IPS DF 6.9 (cell line): ENCODE measurements at places on chromosomes 7 and 10.

DNA sequence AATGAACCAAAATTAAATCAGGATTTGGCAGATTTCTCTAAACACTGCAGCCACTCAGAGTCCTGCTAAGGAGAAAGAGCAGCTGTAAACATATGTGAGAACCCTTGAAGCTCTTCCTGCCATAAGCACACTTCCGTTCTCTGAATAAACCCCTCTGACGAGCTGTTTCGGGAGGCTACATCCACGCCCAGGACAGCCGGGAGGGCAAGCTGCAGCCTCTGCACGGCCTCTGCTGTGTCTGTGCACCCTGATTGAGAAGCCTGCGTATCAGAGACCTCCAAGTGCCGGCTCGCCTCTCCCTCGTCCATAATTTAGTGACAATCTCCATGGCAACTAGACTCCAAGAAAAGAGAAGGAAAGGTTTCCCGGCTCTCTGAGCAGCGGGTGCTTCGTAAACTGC lies 114.4 kb downstream of the PTPRN2 start:
- no peak for DNase-seq

DNA sequence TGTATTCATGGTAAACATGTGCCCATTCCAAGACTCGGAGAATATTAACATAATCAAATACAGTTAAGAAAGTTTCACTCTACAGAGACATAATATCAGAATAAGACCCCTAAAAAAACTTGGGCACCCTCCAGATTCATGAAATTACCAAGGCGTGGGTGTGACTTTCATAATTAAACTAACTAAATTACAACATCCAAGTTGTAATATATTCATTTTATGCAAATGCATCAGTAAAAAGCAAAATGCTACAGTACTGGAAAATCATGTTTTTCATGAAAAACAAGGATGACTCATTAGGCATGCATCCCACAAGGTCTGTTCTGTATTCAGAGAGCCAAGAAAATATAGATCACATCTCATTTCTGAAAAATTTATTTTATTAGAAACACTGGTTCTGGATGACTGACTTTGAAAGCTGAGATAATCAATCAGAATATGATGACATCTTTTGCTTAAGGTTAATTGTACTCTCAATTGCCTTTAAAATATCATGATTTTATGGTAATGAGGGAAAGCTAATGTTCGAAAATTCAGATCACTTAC lies 248.8 kb upstream of the SMIM30 start:
- no peak for DNase-seq

GRCh38 chr7:139909379-139910050 lies 80.5 kb downstream of the TBXAS1 start:
- DNase-seq = no peak

DNA sequence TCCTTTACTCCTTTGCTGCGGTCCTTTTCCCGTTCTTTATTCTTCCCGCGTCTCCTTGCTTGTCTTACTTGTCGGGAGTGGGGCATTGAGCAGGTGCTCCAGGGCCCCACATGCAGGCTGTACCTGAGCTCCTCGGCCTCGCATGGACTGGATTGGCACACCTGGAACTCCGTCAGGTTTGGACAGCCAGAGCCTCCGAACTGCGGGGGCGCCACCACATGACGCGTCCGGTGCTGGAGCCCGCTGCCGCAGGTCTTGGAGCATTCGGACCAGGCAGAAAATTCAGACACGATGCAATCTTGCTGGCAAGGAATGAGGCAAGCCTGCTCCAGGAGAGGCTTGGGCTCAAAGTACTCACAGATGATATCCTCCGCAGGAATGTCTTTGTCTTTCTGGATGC lies 195.7 kb downstream of the THSD7A start:
- DNase-seq = no peak

- no peak for DNase-seq
Measured at GRCh38 chr10:123562811-123563580, 103.2 kb upstream of the GPR26 start.

- no peak for DNase-seq
Measured at GRCh38 chr7:20129920-20130319, 87.3 kb downstream of the MACC1 start.

GRCh38 chr10:71835671-71836595 lies 15.1 kb downstream of the PSAP start:
- no peak for DNase-seq

- DNase-seq = no peak
Measured at GRCh38 chr10:128083191-128083895, 42.9 kb downstream of the MKI67 start.

DNA sequence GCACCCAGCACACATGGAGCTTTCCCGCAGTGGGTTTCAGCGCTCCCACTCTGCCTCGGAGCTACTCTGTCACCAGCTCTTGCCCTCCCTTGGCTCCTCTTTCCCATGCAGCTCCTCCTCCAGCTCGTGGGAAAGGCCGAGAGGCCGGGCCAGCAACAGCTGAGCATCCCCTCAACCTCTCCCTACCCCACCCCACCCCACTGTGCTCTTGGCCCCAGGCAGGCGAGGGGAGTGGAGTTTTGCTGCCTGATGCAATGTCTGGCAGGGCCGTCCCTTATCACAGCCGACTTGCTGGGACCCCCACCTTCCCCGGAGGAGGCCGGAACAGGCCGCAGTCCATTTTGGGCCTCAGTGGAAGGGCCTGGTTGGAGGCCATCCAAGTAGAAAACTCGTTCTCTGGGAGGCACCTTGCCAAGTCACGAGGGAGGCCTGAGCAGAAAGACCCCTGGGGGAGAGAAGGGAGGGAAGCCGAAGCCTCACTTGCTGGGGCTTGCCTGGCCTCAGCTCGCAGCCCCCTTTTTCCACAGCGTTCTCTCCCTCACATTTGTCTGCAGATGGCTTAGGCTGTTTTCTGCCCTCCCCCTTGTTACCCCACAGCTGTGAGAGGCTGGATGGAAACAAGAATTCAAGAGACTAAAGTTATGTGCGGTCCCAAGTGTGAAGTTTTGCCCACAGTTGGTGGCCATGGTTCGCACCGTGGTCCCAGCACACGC lies 35.3 kb downstream of the CHST3 start:
- DNase-seq = no peak

DNA sequence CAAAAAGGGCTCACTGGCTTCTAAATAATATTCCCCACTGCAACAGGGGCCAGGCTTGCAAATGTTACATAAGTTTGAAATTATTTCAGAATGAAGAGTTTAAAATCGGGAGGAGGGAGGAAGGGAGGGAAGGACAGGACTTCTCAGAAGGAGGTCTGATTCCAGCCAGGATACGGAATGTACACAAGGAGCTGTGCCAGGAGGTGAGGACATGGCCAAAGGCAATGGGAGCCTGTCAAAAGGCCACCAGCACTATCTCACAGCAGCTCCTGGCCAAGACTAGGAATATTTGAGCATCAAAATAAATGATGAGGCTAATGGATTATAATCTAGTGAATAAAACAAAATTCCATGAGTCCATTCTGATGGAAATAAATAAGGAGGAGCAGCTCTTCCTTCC lies 18.6 kb upstream of the DRGX start:
- DNase-seq = no peak

DNA sequence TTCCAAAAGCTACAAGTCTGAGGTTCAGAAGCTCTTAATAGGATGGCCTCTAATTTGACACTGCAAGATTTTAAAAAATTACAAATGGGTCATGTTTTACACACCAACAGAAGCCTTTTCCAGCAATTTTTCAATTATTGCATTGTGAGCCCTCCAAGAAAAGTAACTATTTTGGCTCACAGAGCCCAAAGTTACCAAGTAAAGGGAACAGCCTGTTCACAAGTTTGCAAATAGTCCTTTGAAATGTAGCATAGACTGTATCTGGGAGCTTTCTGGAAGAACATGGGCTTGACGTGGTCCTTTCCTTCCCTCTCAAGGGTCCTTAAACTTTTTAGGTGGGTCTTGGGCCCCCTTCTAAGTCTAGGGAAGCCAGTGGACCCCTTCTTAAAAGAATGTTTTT lies 1.3 kb upstream of the GDF10 start:
- DNase-seq = no peak

- DNase-seq = no peak
Measured at GRCh38 chr10:78924319-78925003, 144.3 kb upstream of the ZMIZ1 start.

DNA sequence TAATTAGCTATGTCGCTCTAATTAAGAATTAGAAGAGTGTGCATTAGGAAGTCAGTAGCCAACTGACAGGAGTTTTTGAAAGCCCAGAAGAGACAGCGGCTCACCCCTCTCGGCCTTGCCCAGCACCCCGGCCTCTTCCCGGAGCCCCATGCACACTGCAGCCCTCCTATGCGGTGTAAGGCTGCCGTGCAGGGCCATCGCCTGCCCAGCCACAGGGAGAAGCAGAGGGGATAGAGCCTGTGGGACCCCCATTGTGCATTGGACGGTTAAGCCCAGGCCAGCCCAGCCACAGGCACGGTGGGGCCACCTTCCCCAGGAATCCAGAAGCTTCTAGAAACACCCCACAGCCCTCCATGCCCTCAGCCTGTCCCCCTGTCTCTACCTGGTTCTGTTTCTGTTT lies 569.7 kb upstream of the MKI67 start:
- no peak for DNase-seq

DNA sequence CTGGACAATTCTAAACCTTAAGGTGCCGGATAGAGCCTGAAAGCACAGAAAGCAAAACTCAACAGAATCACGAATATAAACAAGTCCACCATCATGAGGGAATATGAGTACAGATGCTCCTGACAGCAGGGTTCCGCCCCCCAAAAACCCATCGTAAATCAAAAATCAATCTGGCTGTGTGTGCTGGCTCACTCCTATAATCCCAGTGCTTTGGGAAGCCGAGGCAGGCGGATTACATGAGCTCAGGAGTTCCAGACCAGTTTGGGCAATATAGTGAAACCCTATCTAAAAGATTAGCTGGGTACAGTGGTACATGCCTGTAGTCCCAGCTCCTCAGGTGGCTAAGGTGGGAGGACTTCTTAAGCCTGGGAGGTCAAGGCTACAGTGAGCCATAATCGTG lies 12.2 kb downstream of the BUD31 start:
- no peak for DNase-seq

GRCh38 chr10:2680821-2681220 lies 386.5 kb upstream of the PFKP start:
- DNase-seq = no peak

DNA sequence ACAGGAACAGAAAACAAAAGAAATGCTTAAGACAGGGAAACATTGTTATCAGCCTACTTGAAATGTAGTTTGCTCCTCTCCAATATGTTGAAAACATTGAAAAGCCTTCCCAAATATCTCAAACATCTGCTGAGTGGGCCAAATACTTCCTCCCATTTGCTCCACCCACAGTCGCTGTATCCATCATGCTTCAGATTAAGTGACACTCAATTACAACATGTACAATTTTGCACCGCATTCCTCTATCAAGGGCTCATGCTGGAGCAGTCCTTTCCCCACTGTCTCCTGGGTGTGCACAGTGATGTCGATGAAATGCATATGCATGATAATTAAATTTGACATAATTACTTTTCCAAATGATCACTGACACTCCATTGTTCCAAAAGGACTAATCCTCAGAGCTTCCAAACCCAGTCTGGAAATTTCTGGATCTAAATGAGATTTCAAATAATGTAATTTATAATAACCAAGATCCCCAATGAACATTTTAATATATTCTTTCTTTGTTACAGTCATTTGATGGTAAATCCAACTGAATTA lies 604.6 kb downstream of the GRID1 start:
- DNase-seq = no peak

GRCh38 chr10:31133792-31134310 lies 102.2 kb upstream of the ZNF438 start:
- DNase-seq = no peak

DNA sequence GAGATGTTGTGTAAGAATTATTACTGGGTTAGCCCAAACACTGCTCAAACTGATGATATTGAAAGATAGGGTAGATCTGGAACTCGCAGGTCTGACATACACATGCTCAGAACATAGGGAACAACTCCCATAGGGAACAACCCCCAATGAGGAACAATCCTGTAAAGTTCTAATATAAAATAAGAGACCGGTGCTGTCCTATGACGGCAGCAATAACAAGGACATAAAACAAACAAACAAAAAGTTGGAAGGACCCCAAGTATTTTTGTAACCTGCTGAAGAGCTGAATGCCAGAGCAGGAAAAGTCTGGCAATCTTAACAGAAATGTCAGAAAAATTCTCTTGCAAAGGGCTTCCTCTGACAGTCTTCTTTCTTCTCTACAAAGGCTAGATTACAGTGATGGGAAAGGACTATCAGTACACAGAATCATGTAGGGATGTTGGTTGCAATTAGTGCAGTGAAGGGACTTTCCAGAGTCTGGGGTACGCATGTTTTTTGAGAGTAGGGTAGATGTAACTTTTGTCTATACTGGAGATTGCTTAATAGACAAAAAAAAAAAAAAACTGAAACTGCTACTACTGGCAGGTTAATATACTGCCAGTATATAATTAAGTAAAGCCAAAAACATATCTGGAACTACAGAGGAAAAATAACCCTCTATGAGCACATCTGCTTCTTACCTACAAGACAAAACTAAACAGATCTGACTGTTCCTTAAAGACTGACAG lies 35.5 kb downstream of the IDE start:
- DNase-seq = no peak

DNA sequence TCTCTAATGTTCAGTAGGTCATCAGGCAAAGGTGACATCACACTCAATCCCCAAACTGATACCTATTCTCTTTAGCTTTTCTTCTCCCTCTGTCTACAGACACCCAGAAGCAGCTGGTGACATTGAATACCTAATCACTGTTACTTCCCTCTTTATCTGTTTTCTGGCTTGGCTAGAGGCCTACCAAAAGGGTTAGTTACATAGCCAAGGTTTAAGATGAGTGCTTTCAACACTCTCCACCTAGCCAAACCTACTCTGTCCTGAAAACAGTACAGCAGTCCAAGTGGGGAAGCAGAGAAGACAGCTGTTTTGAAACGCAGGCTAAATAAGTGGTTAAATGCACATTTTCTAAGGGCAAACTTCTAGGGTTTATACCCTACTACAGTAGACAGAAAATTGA lies 39.4 kb downstream of the CCNJ start:
- no peak for DNase-seq

GRCh38 chr10:90862908-90863514 lies 5.2 kb upstream of the HTR7 start:
- DNase-seq = no peak

DNA sequence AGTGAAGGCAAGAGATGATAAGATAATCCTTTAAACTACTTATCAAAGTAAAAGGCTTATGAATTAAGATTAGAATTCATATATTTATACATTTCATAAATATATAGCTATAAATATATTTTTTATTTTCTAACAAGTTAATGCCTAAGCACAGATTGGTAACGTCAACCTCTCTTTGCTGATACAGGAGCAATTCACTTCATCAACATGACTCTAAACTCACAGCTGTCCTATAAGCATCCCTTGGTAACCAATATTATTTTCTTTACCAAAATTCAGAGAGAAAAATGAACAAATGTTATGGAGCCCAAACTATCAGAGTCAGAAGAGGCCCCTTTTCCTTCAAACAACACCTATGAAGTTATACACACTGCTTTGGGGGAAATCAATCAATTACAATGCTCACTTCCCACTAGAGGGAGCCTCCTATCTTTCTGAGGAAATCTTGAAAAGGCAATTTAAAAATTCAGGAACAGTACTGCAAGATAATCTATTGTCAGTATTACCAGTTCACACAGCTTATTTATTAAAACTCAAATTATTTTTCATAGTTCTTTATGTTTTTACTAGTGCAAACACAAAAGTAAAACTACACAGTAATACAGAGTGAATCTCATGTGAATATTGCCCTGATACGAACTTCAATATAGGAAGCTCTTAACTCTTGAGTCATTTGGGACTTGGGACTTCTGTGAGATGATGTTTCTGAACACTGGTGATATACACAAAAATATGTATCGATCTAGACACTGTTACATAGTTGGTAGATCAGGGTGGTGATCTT lies 51.0 kb upstream of the NOBOX start:
- no peak for DNase-seq
